ENCODE measurements at places on chromosomes 16 and 17.

DNA sequence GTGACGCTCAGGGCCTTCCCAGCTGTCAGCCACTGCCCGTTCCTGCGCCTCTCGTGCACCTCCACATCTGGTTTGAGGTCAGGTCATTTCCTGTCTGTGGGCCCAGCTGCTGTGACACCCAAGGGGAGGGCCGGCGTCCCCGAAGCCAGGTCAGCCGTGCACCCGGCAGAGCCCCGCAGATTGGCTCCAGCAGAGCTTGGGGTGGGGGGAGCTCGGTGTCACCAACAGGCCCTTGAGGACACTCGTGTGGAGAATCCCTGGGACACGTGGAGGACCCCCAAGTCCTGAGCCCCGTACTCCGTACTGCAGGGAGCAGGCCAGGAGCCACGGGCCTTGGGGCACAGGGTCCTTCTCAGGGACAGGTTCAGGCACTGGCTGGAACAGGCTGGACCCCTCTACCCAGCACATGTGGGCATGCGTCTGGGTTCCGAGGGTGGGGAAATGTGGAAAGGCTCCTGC, 4.8 kb downstream of the SPATA2L start:
- DNase-seq: no peak

DNA sequence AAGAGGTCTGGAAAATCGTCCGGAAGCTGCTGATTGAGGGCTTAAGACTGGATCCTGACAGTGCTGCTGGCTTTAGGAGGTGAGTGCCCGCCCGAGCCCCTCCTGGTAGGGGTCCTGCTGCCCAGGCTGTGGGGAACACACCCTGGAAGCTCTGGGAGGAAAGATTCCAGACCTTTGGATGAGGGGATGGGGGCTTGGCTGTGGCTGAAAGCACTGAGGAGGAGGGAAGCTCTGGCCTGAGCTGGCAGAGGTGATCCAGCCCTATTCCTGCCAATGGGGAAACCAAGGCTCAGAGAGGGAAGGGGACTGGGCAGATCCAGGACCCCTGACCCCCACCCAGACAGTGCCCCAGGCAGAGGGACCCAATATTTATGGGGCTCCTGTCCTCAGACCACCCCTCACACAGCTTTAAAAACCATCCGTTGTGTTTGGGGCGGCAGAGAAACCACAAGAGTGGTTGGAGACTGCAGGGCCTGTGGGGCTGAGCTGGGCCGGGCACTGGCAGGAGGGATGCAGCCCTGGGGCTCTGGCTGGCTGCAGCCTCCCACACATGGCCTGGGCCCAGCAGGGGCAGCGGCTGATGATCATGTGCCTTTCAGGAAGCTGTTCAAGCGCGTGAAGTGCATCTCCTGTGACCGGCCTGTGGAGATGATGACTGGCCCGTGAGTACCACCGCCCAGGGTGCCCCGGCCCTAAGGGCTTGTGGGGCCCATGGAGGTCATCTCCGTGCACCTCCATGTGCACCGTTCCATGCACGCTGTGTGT, 22.8 kb downstream of the UBALD1 start:
- no peak for DNase-seq

- no peak for DNase-seq
Observed at GRCh38 chr17:356671-357434, 4.2 kb upstream of the RPH3AL start.

DNA sequence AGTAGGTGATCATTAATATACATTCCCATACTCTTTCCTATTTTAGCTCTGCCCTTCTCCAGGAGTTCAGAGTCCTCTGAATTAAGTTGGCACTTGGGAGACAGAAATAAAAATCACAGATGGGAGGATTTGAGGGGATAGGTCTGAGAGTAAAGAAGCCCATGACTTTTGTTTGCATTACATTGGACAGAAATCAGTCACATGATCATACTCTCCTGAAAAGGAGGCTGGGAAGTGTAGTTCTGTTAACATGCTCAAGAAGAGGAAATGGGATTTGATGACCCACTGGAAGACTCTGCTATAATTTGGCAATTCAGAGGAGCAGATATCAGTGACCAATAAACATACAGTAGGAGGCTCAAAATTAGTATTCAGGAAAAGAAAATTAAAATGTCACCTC, 674.9 kb upstream of the C16orf82 start:
- DNase-seq: no peak

GRCh38 chr16:67914758-67915495, 16.7 kb downstream of the CTRL start:
- no peak for DNase-seq

DNA sequence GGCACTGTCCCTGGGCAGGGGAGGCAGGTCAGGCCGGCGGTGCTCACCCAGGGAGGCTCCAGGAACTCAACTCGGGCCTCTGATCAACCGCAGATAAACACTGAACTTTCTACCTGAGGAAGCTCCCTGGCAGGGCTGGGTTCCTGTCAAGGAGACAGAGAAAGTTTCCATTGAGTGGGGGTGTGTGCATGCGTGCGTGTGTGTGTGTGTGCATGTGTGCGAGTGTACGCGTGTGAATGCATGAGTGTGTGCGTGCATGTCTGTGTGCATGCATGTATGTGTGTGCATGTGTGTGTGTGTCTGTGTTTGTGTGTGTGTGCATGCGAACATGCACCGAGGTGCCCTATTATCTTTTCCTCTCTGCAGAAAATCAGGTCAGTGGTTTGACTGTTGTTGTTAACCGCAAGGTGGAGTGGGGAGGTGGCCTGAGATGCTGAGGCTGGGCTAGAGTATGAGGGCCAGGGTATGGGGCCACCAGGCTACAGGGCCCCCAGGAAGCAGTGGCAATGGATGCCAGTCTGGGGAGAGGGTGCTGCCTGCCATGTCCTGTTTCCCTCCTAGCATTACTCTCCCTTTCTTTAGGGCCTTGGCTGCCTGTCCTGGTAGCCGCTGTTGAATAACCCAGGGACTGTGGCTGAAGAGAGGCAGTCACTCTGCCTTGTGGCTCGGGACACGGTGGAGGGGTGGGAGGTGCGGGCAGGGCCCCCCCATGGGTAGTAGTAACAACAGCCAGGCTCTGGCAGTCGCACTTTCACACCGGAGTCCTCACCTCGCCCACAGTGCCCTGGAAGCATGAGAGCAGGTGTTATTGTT, 24.0 kb downstream of the CCR7 start:
- no peak for DNase-seq

GRCh38 chr17:19298569-19299213, 61.5 kb downstream of the EPN2 start:
- DNase-seq: no peak

DNA sequence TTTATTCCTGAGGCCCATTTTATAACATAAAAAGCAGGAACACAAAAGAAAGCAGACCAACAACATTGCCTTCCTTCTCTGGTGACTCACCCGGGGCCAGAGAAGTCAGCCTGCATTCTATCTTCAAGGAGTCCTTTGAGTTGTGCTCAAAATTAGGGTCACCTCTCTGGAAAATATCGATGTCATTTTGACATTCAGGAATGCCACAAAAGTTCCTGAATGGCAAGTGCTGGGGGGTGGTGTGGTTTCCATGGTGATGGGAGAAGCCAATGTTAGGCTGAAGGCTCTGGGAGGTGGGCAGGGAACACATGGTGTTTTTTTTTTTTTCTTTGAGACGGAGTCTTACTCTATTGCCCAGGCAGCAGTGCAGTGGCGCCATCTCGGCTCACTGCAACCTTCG, 159.6 kb downstream of the HAPSTR1 start:
- no peak for DNase-seq

DNA sequence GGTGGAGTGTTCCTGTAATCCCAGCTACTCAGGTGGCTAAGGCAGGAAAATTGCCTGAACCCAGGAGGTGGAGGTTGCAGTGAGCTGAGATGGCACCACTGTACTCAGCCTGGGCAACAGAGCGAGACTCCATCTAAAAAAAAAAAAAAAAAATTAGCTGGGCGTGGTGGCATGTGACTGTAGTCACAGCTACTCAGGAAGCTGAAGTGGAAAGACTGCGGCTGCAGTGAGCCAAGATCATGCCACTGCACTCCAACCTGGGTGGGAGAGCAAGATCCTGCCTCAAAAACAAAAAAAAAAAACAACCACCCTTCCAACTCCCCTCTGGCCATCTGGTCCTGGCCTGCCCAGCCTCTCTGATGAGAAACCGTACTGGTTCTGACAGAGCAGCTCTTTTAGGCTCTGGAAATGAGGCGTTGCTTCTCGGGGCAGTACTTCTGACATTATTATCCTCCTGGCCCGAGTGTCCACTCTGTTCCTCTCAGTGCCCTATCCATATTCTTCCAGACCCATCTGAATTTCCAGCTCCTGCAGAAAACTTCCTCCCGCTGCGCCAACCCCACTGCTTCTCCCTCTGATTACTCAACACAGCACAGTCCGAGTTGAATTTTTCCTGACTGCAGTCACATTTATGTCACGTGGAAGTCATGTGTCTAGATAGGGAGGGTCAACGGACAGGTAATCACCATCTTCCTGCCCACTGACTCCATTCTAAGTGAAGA, 13.3 kb downstream of the GGA2 start:
- DNase-seq: no peak

GRCh38 chr17:32342603-32343325, 791 bp upstream of the C17orf75 start:
- DNase-seq: no peak

DNA sequence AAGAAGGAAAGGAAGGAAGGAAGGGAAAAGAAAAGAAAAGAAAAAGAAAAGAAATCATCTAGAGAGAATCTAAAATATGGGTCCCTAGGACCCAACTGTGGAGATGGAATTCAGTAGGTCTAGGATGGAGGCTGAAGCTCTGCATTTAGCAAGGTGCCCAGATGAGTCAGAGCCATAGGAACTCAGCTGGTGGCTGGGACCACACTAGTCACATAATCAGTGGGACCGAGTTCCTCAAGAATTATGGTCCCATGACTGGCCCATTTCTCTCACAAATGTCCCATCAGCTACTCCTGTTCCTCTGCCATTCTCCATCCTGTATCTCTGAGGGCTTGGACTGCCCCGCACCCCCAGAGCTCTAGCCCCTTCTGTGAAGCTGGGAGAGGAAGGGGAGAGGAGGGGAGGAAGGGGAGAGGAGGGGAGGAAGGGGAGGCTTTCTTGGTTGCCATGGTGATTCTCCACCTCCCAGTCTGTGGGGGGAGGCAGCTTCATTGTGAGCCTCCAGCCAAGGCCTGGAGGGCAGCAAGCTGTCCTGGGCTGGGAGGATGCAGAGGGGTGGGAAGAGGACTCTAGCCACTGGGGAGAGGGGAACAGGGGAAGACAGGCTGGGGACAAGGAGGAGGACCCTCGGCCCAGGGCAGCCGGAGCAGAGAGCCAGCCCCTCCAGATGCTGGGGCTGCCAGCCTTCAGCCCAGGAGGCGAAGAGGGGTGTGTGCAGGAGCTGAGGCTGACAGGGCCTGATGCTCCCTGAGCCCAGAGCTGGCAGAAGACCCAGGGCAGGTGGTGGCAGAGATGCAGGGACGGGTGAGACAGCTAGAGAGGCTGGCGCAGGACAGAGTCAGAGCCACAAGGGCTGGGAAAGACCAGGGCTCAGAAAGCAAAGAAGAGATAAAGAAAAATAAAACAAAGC, 37.8 kb upstream of the LHX1 start:
- no peak for DNase-seq

GRCh38 chr17:56595108-56595418, 1.6 kb downstream of the NOG start:
- no peak for DNase-seq

DNA sequence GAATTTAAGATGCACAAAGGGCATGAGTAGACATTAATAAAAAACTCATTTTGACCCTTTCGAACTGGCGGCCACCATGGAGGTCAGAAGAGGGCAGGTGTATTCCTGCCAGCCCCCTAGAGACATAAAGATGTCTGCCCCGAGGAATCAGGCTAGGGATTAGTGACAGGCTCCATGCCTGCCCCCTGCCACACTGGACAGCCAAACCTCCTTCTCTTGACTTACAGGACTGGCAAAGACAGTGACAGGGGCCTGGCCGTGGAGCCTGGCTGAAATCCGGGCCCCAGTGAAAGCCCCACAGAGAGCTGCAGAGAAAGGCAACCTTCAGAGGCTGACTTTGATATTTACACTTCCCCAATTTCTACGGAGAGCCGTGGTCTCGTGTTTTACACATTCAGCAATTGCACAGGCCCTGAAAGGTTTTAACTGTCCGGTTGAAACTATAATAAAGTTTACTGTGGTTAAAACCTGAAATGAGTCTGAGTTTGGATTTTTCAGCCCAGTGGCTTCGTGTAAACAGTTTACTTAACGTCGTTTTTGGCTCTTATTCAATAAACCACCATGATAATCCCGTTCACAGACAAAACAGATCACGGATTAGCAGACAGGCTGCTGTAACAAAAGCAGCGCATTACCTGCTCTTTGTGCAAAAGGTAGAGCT, 243.9 kb upstream of the MYOCD start:
- no peak for DNase-seq

DNA sequence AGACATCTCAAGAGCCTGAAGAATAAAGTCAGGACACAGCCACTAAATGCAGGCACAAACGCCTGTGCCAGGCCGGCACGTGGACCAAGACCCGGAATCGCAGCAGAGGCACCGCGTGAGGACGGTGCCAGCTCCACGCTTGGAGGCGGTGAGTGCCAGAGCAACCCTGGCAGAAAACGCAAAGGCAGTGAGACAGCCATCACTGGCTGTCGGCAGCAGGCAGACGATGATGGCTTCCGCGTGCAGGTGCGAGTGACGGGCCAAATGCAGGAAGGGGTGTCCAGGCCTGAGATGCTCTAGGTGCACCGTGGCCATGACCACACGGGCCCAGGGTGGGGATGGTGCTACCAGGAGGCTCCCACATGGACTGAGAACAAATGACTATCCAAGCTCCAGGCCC, 78.8 kb downstream of the LMF1 start:
- DNase-seq: no peak

- DNase-seq: no peak
Observed at GRCh38 chr17:74786431-74787055, 10.4 kb upstream of the NAT9 start.

DNA sequence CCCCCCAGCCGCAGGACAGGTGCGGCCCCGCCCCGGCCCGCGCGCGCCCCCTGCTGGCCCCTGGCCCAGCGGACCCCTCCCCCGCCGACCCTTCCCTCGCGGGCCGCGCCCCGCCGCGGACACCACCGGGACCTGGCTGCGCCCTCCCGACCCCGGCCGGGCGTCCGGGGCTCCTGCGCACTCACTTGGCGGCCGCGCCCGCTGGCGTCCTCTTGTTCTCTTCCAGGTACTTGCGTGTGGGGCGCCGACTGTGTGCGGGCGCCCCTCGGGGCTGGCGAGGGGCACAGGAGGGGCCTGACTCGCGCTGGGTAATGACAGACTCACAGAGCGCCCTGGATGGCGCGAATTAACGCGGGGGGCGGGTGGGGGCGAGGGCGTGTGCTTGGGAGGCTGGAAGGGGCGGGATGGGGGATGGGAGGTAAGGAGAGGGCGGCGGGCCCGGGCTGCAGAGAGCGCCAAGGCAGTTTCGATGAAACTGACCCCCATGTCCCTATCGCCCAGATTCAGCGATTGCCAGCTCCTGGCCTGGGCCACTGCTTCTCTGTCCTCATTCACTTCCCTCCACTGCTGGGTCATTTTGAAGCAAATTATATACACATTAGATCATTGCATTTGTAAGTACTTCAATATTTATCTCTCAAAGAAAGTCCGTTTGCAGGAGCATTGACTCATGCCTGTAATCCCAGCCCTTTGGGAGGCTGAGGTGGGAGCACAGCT, 445 bp upstream of the DBNDD1 start:
- no peak for DNase-seq

DNA sequence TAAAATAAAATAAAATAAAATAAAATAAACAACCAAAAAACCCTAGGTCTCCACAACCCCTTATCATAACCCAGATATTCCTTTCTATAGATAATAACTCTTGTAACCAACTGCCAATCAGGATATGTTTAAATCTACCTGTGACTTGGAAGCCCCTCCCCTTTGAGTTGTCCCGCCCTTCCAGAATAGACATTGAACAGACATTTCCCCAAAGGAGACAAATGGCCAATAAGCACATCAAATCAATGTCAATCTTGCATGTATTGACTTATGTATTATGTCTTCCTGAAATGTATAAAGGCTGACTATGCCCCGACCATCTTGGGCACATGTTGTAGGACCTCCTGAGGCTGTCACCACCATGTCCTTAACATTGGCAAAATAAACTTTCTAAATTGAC, 1.5 kb upstream of the MAPK7 start:
- no peak for DNase-seq
